Panc1 (cell line): ENCODE measurements at places on chromosomes 12 and 14. TPM values are rescaled to one million over a fixed set of nuclear protein-coding genes. Genes with fewer than 3 reads are reported as not detected.

DNA sequence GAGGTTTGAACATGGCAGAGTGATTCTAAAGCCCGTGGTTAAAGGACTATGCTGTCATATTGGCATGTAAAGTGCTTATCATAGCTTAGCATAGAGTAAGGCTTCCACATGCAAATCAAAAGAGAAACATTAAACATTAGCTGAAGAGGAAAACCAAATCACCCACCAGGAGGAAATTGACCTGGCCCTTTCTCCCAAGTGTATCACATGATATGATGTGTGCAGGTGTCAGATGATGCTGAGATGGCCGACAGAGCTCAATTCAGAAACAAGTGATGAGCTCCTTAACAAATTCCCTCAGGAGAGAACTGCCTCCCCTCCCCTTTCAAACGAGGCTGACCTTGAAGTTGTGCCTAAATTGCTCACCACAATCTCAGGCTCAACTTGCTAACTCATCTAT is 217.1 kb upstream of the BTG1 start:
- no peak for DNase-seq

GRCh38 chr12:113220593-113221180 is 577 bp upstream of the TPCN1 start:
- DNase-seq = no peak

Gene LRP1
- total RNA-seq = 9.0 TPM

Gene KCNK10
- 0.28 TPM for total RNA-seq

Gene PZP
- not detected for total RNA-seq

DNA sequence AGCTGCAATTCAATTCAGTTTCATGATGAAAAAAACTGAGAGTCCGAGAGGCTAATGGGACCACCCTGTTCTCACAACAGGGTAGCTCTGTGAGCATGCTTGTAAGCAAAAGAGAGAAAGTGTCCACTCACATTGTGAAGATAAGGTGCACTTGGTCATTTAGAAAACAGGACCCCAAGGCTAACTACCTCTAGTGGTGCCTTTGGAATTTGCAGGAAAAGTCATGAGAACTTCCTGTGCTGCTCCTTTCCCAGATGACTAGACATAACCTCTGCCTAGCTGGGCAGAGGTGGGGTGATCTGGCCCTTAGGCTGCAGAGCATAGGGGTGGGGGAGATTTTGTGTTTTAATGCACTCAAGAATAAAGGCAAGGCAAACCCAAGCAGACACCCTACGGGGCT is 118.9 kb downstream of the STAB2 start:
- DNase-seq = no peak

Gene CCDC175
- total RNA-seq = not detected

DNA sequence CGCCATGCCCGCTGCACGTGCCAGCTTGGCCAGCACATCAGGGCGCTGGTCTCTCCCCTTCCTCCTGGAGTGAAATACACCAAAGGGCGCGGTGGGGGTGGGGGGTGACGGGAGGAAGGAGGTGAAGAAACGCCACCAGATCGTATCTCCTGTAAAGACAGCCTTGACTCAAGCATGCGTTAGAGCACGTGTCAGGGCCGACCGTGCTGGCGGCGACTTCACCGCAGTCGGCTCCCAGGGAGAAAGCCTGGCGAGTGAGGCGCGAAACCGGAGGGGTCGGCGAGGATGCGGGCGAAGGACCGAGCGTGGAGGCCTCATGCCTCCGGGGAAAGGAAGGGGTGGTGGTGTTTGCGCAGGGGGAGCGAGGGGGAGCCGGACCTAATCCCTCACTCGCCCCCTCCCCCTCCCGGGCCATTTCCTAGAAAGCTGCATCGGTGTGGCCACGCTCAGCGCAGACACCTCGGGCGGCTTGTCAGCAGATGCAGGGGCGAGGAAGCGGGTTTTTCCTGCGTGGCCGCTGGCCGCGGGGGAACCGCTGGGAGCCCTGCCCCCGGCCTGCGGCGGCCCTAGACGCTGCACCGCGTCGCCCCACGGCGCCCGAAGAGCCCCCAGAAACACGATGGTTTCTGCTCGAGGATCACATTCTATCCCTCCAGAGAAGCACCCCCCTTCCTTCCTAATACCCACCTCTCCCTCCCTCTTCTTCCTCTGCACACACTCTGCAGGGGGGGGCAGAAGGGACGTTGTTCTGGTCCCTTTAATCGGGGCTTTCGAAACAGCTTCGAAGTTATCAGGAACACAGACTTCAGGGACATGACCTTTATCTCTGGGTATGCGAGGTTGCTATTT is 914 bp upstream of the CCND2 start:
- no peak for DNase-seq

Gene FOXG1
- total RNA-seq = not detected

DNA sequence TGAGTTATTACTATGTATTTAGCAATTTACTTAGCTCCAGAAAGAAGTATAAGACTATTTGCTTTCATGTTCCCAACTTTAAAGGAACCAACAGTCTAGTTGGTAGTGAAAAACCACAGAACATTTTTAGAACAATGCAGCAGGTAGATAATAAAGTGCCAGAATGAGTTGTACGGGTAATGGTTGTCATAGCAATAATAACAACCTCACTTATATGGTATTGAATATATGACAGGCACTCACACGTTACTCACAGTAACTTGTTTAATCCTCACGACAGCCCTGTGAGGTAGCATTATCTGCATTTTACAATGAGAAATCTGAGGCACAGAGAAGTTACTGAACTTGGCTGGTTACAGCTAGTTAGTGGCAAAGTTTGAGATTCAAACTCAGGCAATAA is 10.6 kb upstream of the GAPDH start:
- DNase-seq = no peak

GRCh38 chr14:104189629-104190335 is 51.4 kb downstream of the KIF26A start:
- no peak for DNase-seq
